Mucosa of gallbladder (tissue), 1 donor: ENCODE measurements at places on chromosomes 6 and 20. TPM values are rescaled to one million over a fixed set of nuclear protein-coding genes. Genes with fewer than 3 reads are reported as not detected.

Gene EFCAB8
- total RNA-seq: 0.20 TPM

Gene LPIN3
- total RNA-seq: 41.8 TPM

Gene PERP
- 99.6 TPM for total RNA-seq

Gene COL10A1
- total RNA-seq: 0.09 TPM

Gene BHLHE23
- total RNA-seq: not detected

Gene PRDM1
- 16.9 TPM for total RNA-seq

Gene LY6G6D
- not detected for total RNA-seq
